Activated naive CD4-positive, alpha-beta T cell treated with anti-CD3 and anti-CD28 coated beads for 36 hours (primary cell): ENCODE measurements at places on chromosomes 7 and 10. TPM values are rescaled to one million over a fixed set of nuclear protein-coding genes. Genes with fewer than 3 reads are reported as not detected.

DNA sequence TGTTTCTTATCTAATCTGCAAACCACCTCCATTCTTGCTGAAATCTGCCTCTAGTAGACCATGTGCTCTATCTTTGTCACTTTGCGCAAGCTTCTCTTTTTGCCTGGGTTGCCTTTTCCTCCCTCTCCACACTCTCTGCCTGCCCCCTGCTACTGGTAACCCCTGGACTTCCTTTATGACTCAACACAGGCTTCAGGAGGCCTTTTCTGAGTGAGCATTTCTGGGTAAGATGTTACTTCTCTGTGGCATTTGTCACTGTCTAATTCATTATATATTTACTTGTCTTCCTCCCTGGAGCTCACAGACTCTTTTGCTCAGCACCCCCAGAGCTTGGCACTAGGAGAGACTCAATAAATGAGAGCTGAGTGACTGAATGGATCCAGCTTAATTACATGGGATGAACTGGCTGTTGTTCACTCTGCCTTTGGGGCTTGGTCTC lies 8.4 kb downstream of the GOLGA7B start:
- H3K27ac ChIP-seq, result no peak overlapping the region
- H3K27me3 ChIP-seq, result no peaks in the 10 kb centered on the region
- no peaks in the 10 kb centered on the region for H3K36me3 ChIP-seq
- no peak overlapping the region for H3K4me3 ChIP-seq

GRCh38 chr7:98907570-98907969 lies 29.2 kb downstream of the TRRAP start:
- H3K27me3 ChIP-seq, result no peaks in the 10 kb centered on the region
- H3K4me3 ChIP-seq, result no peak overlapping the region
- no peaks in the 10 kb centered on the region for H3K4me1 ChIP-seq
- H3K36me3 ChIP-seq, result peaks cover 36% of the 10 kb centered on the region
- no peak overlapping the region for H3K27ac ChIP-seq

GRCh38 chr10:43402880-43403452 lies 6.0 kb downstream of the HNRNPF start:
- H3K4me1 ChIP-seq, result peaks cover 63% of the 10 kb centered on the region
- peak overlapping the region; percentile 96 for H3K27ac ChIP-seq
- peaks cover 70% of the 10 kb centered on the region for H3K36me3 ChIP-seq
- H3K4me3 ChIP-seq, result peak overlapping the region; percentile 81
- no peak for DNase-seq
- H3K27me3 ChIP-seq, result no peaks in the 10 kb centered on the region

GRCh38 chr7:148856578-148856881 lies 27.6 kb downstream of the EZH2 start:
- peak overlapping the region; percentile 31 for H3K27ac ChIP-seq
- H3K36me3 ChIP-seq, result peaks cover 8% of the 10 kb centered on the region
- no peak for DNase-seq
- H3K4me1 ChIP-seq, result peaks cover 36% of the 10 kb centered on the region

- no peaks in the 10 kb centered on the region for H3K36me3 ChIP-seq
- H3K4me3 ChIP-seq, result no peak overlapping the region
- no peaks in the 10 kb centered on the region for H3K27me3 ChIP-seq
- H3K4me1 ChIP-seq, result peaks cover 16% of the 10 kb centered on the region
These were observed 54.0 kb downstream of the MALSU1 start for GRCh38 chr7:23353172-23353571.

DNA sequence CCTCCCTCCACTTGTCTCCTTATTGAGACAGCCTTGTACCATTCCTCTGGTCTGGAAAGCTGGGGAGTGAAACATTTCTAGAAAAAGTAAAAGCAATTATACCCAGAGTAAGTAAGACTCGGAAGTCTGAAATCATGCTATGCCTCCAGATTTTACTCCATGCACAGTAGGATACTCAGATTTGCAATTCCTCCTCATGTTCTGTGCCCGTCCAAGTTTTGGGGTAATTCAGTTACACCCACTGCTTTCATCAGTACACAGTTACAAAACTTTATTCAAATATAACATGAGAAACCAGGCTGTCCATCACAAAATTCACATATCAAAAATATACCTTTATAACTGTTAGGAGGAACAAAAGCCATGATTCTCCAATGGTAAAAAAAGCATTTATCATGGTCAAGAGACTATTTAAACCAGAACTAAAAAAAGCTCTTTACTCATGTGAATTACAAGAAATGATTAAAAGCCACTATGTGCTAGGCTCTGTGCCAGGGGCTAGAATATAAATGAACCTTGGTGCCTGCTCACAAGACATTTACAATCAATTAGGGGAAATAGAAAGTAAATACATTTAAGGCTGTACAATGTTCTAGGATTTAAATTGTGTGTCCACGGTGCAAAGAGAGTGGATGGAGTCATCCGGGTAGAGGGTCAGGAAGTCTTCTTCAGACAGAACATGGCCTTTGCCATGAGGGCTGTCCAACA lies 320.2 kb downstream of the ELMO1 start:
- no peak overlapping the region for H3K27ac ChIP-seq
- H3K36me3 ChIP-seq, result peaks cover 83% of the 10 kb centered on the region
- H3K27me3 ChIP-seq, result no peaks in the 10 kb centered on the region
- no peak overlapping the region for H3K4me3 ChIP-seq
- peaks cover 9% of the 10 kb centered on the region for H3K4me1 ChIP-seq
- DNase-seq, result no peak

Gene OPALIN
- not detected for total RNA-seq

Gene ELMO1
- 129 TPM for total RNA-seq

Gene LIPF
- not detected for total RNA-seq
